Activated CD8-positive, alpha-beta memory T cell treated with anti-CD3 and anti-CD28 coated beads for 4 hours (primary cell): ENCODE measurements at places on chromosomes 6 and 20.

- no peak for DNase-seq
These were observed 30.3 kb downstream of the PPARD start for GRCh38 chr6:35372633-35373032.

DNA sequence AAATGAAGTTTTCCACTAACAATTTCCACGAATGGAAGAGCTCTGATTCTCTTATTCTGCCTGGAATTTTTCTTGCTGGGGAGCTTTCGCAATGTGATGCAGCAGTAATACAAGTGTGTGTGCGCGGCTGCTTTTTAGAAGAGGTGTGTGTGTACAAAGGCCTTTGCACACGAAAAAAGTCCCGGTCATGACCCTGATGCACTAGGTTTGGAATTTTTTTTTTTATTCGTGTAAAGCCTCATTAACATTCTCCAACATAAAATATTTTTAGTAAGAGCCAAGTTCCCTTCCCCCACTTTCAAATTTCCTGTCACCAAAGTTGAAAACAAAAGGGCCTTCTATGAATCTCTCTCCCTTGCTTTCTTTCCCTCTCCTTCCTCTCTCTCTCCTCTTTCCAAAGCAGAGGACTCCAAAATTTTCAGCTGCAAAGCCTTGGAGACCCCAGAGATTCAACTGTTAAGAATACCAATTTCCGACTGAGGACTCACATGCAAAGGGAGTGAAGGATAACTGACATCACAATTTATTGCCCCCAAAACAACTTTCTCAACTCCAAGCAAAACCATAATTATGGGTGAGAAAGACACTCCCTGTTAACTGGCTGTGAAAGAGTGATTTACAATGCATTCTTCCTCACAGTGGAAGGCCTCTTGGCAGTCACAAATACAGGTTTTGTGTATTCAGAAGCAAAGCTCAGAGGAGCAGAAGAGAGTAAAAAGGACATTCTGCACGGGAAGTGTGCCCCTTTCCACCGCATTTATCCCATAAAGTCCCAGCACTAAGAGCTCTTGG is 421.2 kb upstream of the JARID2 start:
- DNase-seq, result no peak

GRCh38 chr6:28789553-28790083 is 134.2 kb downstream of the TRIM27 start:
- DNase-seq, result no peak

DNA sequence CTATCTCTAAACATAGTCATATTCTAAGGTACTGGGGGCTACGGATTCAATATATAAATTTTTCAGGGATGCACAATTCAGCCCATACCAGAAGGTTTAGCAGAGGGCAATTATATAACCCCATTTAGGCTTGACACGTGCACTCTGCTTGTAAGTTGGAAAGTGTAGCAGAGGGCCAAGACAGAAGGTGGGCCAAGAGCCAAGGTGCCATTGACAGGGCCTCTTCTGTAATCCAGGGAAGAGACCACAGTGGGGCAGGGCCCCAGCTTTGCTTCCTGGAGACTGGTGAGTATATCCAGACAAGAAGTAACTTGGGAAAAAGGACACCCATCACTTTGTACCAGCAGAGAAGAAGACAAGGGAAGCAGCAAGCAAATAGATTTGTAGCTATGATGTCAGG is 672.4 kb upstream of the MARCKS start:
- no peak for DNase-seq

- no peak for DNase-seq
These were observed 1.1 kb downstream of the CTSA start for GRCh38 chr20:45892049-45892825.

DNA sequence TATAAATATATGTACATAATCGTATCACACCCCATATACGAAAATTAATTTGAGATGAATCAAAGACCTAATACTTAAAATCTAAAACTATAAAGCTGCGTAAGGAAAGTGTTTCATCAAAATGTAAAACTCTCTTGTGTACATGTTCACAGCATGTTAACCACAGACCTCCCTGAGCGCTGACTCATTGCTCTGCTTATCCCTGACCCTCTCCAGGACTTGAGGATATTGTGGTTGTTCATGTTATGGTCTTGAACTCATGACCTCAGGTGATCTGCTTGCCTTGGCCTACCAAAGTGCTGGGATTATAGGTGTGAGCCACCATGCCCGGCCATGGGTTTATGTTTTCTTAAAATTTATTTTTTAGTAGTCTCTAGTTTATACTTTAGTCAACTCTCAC is 14.2 kb downstream of the FAM83B start:
- DNase-seq, result no peak

GRCh38 chr6:167799033-167799821 is 27.5 kb upstream of the AFDN start:
- no peak for DNase-seq

DNA sequence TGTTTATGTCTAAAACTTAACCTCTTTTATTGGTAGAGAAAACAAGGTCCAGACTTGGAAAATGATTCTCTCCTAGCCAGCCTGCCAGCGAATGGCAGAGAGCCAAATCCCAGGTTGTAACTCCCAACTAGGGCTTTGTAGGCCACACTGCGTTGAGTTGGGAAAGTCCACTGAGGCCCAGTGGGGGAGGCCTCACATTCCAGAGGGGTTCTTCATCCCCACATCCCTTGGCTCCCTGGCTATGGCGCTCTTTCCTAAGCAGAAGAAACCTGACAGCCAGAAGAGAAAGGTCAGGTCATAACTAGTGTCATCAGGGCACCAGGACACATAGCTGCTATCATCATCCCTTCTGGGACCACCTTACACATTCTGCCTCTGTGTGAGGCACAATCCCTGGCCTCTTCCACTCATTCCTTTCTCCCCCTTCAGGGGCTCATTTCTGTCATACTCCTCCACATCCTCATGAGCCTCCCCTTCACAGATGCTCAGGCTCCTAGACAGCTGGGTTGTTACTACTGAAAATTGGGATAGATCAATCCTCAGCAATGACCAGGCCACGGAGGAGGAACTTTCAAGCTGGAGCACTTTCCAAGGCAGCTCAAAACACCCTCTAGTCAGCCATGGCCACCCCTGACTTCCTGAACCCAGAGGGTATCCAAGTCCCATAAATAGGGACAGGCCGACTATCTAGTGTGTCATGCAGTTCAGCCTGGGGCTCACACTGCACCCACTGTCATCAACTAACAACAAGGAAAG is 48.6 kb downstream of the TCP11 start:
- DNase-seq, result no peak

GRCh38 chr6:129606664-129607063 is 103.3 kb downstream of the ARHGAP18 start:
- no peak for DNase-seq
